Cardiac muscle cell (in vitro differentiated cells and primary cell): ENCODE measurements at places on chromosomes 11 and 22.

DNA sequence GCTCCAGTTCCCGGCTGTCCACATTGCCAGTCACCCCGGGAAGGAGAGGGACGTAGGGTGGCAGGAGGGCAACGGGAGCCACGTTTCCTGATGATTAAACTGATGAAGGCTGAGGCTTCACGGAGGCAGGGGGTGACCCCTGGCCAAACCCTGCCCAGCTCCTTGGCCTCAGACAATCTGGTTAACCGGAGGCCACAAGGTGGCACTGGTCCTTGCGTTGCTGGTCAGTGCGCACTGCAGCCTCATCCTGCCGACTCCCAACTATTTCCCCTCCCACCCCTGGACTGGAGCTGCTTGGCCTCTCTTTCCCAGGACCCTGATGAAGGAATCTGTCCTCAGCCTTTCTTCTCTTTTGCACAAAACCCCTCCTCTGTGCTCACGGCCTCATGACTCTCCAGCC is 75.3 kb downstream of the PDE2A start:
- peak; percentile 61 for DNase-seq

DNA sequence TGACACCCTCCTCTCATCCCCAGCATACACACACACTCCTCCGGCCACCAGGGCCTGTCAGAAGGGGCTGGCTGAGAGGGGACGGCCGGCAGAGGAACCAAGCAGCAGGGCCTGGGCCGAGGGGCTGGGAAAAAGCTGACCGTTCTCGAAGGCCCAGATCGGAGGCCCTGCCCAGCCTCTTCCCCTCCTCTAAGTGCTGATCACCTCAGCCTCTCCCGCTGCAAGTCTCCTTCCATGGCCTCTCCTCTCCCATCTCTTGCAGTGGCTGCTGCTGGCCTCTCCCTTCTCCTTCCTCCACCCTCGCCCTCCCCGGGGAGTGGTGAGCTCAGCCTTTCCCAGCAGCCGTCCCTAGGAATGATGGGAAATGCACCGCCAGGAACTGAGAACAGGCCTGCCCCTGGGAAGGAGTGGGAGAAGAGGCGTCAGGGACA is 39.6 kb downstream of the ARRB1 start:
- peak; percentile 84 for DNase-seq

- DNase-seq, result no peak
Observed at GRCh38 chr22:49574205-49574880, 253.3 kb downstream of the BRD1 start.

DNA sequence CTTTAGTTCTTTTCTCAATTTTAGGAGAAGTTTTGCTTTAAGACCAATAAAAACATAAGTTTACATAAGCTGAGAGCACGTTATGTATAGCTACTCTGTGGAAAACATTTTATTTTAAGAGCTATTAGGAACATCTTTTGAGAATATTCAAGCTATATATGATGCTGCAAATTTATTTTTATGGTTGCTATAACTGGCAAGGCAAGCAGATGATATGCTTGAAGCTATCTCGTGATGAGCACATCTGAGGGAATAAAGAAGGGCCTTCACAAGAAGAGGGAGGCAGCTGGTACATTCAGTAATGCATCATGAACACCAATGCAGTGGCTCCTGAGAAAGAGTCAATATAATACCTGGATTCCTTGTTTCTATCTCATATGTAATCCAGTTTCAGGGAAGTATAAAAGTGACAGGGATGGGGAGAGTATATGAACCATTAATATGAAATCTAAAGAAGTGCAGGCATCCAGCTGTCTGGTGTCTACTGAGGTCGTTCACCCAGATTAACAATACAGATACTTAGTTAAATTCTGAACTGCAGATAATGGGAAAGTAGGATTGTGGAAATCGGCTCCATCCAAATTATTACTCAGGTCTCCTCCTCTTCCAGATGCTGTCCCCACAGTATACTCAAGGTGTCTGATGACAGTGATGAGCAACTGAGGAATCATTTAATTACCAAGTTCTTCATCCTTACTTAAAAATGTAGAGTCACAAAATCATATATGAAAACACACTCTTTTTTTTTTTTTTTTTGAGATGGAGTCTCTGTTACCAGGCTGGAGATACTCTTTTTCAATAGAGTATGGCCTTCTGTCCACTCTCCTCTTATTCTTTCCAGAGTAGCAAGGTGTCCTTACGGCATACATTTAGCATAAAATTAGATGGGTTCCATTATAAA is 100.4 kb upstream of the SERPIND1 start:
- DNase-seq, result no peak

GRCh38 chr11:60939855-60940254 is 12.1 kb downstream of the SLC15A3 start:
- peak; percentile 71 for DNase-seq

GRCh38 chr11:23494981-23495380 is 634.7 kb upstream of the CCDC179 start:
- no peak for DNase-seq

GRCh38 chr11:77303328-77303727 is 1.8 kb upstream of the GDPD4 start:
- no peak for DNase-seq

GRCh38 chr11:118275176-118275575 is 11.1 kb upstream of the MPZL2 start:
- DNase-seq, result peak; percentile 64

- DNase-seq, result no peak
Observed at GRCh38 chr22:32331918-32332725, 25.5 kb upstream of the RFPL3 start.

GRCh38 chr11:115081972-115082371 is 403.6 kb downstream of the NXPE2 start:
- no peak for DNase-seq

DNA sequence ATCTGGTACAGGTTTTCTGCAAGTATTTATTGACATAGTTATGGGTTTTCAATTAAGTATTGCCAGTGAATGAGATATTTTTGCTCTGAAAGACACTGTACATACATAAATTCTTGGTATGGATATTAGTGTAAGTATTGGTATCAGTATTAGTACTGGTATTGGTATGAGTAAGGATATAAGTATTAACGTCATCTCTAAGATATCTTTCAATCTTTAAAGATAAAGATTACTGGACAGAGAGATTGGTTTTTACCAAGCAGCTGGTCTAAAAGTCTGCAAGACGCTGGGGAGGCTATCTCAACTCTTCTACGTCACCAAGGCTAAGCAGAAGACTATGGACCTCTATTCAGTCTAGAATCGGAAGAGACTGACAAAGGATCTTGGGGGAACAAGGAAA is 234.5 kb downstream of the NXPE2 start:
- no peak for DNase-seq

DNA sequence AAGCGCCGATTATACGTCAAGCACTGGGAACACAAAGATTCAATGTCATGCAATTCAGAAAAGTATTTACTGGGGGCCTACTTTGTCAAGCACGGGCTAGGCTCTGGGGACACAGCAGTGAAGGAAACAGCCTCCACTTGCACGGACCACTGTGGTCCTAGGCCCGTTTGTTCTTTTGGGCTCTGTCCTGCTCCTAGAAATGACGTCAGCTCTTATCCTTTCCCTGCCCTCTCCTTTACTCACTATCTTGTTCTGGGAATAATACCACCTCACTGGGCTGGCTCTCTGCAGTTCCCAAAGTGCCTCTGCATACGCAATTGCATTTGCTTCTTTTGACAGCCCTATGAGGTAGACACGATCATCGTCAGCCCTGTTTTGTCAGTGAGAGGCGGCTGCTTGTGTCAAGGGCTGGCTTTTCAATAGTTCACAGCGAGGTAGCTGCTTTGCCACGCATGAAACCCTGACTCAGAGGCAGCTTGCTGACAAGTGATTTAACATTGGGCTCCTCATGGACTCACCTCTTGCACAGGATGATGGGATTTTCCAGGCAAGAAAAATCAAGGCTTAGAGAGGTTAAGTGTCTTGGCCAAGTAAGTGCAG is 22.9 kb upstream of the IGSF22 start:
- DNase-seq, result peak; percentile 21

DNA sequence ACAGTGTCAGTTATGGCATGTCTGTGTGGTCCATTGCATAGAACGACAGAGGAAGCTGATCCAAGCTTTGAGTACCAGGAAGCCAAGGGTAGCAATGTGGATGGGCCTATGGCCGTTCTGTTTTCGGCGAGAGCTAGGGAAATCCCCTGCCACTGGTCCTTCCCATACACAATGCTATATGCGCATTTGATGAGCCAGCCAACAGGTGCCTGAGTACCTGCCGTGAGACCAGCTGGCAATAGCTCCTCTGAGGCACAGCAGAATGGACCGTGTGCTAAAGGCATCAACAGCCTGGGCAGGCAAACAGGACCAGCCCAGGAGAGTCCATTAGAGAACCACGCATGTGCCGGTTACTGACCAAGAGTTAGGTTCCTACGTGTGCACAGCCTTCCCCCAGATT is 753.0 kb downstream of the NTM start:
- DNase-seq, result no peak

GRCh38 chr22:44621401-44622146 is 80.4 kb upstream of the PRR5 start:
- no peak for DNase-seq

DNA sequence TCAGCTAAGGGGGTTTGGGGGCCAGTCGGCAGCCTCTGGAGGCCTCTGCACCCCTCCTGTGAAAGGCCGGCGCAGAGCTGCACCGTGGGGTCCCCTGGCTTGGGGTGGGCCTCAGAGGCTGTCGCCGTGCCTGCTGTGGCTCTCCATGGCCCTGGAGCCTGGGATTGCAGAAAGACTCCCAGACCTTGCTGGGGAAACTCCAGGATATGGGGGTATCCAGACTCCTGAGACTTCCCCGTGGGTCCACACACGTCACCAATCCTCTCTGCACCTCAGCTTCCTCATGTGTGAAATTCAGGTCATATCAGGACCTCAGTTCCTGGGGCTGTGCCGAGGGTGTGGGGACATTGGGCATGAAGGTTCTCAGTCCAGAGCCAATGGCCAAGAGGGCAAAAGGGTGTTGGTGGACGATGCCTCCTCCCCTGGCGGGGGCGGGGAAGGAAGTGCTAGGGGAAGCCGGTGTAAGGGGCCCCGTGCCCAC is 97.1 kb downstream of the KCNQ1 start:
- DNase-seq, result no peak

- peak; percentile 80 for DNase-seq
Observed at GRCh38 chr11:123457187-123457770, 27.2 kb downstream of the GRAMD1B start.

- no peak for DNase-seq
Observed at GRCh38 chr11:68412593-68413475, 47.7 kb upstream of the PPP6R3 start.

DNA sequence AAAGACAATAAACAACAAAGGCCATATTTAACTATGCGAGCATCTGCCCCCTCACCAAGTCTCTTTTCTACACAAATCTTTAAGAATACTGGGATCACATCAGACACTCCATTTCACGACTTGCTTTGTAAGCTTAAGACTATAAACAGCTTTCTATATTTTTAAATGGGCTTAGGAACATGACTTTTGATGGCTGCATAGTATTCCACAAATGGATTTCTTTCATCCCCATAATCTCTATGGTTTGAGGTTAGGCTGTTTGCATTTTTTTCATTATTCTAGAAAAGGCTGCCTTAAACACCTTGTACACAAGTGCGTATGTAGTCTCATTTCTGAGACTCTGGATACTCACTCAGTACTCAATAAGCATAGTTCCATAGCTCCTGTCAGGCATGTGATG is 52.8 kb downstream of the DGCR2 start:
- no peak for DNase-seq

DNA sequence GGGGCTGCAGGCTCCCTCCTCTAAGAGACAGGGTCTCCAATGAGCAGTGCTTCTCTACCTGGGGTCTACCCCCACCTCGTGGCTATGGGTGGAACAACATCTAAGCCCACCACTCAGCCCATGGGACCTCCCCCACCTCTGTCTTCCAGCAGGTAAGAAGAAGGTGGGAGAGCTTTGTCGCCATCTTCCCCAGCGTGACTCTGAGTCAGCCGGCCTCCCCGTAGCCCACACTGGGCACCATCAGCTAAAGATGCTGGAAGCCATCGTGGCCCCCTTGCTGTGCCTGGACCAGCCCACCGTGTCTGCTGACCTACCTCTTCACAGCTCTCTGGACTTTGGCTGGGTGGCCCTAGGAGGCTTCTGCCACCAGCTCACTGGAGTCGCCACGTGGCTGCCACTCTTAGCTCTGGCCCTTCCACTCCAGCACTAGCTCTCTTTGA is 944 bp downstream of the C11orf86 start:
- peak; percentile 43 for DNase-seq

DNA sequence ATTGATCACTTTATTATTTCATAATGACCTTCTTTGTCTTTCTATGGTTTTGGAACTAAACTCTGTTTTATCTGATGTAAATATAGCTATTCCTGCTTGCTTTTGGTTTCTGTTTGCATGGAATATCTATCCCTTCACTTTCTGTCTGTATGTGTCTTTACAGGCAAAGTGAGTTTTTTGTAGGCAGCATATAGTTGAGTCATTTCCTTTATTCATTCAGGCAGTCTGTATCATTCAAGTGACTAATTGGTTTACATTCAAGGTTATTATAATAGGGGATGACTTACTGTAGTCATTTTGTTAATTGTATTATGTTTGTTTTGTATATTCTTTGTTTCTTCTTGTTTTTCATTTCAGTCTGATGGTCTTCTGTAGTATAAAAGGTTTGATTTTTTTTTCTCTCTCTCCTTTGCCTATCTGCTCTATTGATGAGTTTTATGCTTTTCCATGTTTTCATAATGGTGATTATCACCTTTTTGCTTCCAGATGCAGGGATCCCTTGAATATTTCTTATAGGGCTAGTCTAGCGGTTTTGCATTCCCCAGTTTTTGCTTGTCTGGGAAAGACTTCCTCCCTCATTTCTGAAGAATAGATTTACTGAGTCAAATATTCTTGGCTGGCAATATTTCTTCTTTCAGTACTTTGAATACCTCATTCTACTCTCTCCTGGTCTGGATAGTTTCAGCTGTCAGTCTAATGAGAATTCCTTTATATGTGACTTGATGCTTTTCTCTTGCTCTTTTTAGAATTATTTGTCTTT is 50.4 kb downstream of the GDPD4 start:
- no peak for DNase-seq

GRCh38 chr11:77346906-77347603 is 45.6 kb upstream of the GDPD4 start:
- no peak for DNase-seq

- DNase-seq, result peak; percentile 42
Observed at GRCh38 chr22:45036154-45036553, 26.3 kb upstream of the PHF21B start.

GRCh38 chr22:22712666-22713365 is 68.4 kb downstream of the GGTLC2 start:
- DNase-seq, result no peak

DNA sequence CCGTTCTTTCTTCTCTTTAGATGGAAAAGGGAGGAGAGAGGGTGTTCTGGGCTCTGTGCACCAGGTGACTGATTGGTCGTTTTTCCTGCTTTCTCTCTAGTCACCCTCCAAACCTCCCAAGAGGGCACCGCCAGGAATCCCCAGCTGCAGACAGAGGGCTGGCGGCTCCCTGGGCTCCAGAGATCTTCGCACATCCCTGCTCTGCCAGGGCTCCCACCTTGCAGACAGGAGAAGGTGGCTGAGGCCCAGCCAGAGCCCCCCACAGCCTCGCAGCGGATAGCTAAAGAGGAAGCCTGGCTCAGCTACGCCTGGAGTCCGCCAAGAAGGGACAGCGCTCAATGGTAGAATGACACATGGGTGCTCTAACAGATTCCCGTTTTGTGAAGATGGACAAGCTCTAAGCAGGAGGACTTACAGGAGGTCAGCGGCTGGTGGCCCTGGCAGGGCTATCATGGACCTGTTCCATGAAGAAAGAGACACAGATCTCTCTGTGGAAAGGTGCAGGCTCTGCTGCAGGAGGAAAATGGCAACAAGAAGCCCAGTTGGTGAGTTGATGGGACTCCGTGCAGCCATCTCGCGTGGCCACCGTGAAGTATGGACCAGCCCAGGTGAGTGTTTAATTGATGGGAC is 976.9 kb downstream of the BRD1 start:
- DNase-seq, result no peak
